Psoas muscle (tissue), 8 donors: ENCODE measurements at places on chromosomes 5 and 9. TPM values are rescaled to one million over a fixed set of nuclear protein-coding genes. Genes with fewer than 3 reads are reported as not detected.

DNA sequence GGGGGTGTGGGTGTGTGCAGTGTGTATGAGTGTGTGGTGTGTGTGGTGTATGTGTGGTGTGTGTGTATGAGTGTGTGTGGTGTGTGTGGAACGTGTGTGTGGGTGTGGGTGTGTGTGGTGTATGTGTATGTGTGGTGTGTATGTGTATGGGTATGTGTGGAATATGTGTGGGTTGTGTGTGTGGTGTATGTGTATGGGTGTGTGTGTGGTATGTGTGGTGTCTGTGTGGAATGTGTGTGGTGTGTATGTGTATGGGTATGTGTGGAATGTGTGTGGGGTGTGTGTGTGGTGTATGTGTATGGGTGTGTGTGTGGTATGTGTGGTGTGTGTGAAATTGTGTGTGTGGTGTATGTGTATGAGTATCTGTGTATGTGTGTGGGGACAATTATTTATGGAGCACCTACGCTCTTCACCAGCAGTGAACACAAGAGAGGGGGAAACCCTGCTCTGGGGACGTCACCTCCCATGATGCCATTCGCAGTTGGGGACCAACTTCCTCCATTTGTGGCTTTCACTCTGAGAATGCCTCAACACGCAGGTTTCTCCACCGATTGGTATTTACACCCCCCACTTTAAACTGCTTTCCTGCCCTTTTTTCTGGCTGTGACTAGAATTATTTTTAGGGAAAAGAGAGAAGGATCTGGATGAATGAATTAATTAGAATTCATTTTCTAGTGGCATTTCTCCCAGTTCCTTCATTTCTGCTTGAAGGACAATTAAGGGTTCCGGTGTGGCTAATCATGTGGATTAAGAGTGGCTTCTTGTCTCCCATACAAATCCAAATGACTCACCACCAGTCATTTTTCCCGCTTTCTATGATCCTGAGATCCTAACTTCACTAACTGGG is 238.1 kb downstream of the ROR2 start:
- no peak for DNase-seq

Gene ZER1
- total RNA-seq: 64.8 TPM

Gene CYLC2
- total RNA-seq: not detected

DNA sequence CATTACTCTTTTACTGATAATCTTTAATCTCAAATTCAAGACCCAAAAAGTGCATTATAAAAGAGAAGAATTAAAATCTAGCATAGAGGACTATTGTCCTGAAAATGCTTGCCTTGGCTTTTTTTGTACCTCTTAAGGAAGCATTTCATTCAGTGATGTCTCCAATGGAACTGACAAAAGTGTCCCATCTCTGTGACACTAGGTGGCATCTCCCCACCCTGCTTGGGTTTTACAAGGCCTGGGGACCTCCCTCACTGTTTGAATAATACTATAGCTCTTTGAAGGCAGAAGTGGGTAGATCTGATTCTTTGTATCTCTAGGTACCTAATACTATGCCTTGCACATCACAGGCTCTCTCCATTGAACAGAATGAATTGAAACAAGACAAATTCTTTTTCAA is 180.6 kb downstream of the EPB41L4A start:
- no peak for DNase-seq

Gene TSLP
- 0.95 TPM for total RNA-seq

- DNase-seq: no peak
Measured at GRCh38 chr9:86099701-86100364, 475 bp upstream of the GOLM1 start.

- no peak for DNase-seq
Measured at GRCh38 chr5:133376986-133377385, 235.4 kb downstream of the FSTL4 start.

Gene COL15A1
- 7.7 TPM for total RNA-seq

Gene SLC6A7
- total RNA-seq: not detected

GRCh38 chr5:102375272-102375671 is 79.2 kb upstream of the SLCO4C1 start:
- DNase-seq: no peak

Gene TRPM3
- total RNA-seq: 0.08 TPM

Gene DHFR
- 11.0 TPM for total RNA-seq

GRCh38 chr5:147223948-147224791 is 10.7 kb upstream of the STK32A start:
- no peak for DNase-seq

DNA sequence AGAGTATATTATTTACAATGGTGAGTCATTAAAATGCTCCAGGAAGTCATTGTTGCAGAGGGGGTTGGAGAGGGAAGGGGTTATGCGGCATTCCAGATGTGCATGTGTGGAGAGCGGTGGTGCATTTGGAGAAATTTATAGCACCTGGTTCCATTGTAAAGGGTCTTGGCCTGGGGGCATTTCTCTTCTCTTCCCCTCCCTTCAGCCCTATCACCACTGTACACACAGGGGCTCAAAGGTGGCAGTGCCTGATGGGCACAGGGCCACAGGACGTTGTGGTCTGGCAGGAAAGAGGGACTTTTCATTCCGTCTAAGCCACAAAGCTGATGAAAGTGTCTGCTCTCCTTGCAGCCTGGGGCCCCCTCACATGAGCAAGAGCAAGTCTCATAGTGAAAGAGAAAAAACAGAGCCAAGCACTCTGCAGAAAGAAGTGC is 442.4 kb upstream of the ZNF462 start:
- DNase-seq: no peak

GRCh38 chr9:116390303-116391228 is 237.0 kb downstream of the PAPPA start:
- DNase-seq: no peak

Gene C9orf50
- not detected for total RNA-seq

Gene ANKRD18A
- total RNA-seq: not detected

DNA sequence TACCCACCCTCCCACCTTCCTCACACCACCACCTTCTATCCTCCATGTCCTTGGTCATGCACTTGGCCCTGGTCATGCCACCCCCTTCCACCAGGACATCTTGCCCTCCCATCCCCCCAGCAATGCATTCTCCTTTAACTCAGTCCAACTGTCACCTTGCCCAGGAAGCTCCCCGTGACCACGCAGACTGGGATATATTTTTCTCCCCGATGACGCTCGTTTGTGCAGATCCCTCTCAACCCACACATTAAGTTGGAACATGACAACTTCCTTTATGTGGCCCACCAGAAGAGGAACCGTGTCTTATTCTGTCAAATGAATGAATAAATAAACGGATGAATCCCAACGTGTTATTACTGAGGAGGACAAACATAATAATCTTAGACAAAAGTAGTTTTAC is 82.8 kb upstream of the TAS2R1 start:
- no peak for DNase-seq

Gene TAF11L10
- not detected for total RNA-seq

GRCh38 chr5:134500699-134501430 is 24.6 kb upstream of the JADE2 start:
- no peak for DNase-seq

- no peak for DNase-seq
Measured at GRCh38 chr5:72558383-72558782, 51.2 kb upstream of the ZNF366 start.

DNA sequence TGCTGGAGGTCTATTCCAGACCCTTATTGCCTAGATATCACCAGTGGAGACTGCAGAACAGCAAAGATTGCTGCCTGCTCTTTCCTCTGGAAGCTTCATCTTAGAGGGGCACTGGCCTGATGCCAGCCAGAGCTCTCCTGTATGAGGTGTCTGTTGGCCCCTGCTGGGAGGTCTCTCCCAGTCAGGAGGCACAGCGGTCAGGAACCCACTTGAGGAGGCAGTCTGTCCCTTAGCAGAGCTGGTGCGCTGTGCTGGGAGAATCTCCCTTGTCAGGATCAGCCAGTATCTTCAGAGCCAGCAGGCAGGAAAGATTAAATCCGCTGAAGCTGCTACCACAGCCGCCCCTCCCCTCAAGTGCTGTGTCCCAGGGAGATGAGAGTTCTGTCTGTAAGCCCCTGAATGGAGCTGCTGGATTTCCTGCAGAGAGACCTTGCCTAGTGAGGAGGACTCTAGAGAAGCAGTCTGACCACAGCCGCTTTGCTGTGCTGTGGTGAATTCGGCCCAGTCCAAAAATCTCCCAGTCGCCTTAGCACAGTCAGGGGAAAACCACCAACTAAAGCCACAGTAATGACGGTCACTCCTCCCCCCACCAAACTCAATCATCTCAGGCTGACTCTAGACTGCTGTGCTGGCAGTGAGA is 124.1 kb downstream of the JAKMIP2 start:
- DNase-seq: no peak

Gene CDH12
- not detected for total RNA-seq

- no peak for DNase-seq
Measured at GRCh38 chr9:130114741-130115140, 57.5 kb upstream of the NCS1 start.

- no peak for DNase-seq
Measured at GRCh38 chr5:150443242-150444075, 6.1 kb downstream of the RPS14 start.

DNA sequence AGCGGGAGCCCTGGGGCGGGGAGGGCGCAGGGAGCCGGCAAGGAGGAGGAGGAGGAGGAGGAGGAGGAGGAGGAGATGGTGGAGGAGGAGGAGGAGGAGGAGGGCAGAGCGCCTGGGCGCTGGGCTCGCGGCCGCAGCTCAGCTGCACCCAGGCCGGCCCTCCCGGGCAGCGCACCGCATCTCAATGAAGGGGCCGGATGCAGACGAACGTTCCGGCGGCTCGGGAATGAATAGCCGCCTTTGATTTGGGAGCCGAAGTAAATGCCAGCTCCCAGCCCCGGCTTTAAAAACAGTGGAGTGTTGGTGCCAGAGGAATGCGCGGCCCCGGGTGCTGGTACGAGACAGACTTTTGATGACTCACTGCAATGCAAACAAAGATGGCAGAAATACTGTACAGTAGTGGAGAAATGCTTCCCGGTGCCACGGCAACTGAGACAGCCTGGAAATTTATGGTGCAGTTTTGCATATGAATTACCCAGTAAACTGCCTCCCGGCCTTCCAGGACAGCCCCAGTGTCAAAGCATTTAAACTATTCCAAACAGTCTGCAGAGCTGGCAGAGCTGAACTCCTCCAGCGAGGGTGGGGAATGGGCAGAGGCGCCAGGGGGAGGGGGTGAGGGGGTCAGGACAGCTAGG is 43.1 kb downstream of the NACC2 start:
- DNase-seq: no peak

DNA sequence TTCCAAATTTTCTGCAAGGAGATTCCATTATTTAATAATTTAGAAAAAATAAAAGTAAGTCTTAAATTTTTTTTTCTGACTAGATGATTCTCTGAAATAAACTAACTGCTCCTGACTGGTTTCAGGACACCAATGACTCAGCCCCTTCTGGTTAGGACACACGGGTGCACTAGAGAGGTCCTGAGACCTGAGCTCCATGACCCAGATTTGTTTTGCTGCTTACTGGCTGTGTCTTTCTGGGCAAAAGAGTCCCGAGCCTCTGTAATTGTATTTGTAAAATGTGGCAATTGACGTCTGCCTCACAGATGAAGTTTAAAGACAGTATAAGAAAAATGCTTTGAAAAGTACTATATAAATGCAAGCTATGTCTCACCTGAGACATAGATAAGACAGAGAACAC is 89.1 kb downstream of the SLC24A2 start:
- DNase-seq: no peak
